Hematopoietic multipotent progenitor cell treated with erythropoietin and hydrocortisone succinate and interleukin-3 and kit ligand, for 8 days (in vitro differentiated cells): ENCODE measurements at places on chromosomes 16 and 17.

- DNase-seq: peak; percentile 46
These were observed 41.4 kb upstream of the MMP2 start for GRCh38 chr16:55437625-55438024.

GRCh38 chr16:29825145-29826044 lies 5.1 kb downstream of the MVP start:
- no peak for DNase-seq

GRCh38 chr17:42283241-42284023 lies 4.9 kb upstream of the STAT5A start:
- DNase-seq: no peak

GRCh38 chr17:38943607-38944006 lies 18.2 kb downstream of the LASP1NB start:
- DNase-seq: no peak

DNA sequence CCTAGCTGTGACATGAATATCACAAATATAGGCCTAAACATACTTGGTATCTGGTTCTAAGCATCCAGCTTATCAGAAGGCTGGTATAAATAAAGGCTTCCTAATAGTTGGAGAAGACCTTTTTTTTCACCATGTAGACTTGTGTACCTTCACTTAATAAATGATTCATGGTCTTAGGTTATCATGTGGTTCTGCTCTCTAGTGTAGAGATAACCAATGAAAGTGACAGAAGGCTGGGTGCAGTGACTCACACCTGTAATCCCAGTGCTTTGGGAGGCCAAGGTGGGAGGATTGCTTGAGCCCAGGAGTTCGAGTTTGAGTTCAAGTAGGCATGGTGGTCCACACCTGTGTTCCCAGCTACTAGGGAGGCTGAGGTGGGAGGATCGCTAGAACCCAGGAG lies 3.1 kb downstream of the DDX19A start:
- no peak for DNase-seq

DNA sequence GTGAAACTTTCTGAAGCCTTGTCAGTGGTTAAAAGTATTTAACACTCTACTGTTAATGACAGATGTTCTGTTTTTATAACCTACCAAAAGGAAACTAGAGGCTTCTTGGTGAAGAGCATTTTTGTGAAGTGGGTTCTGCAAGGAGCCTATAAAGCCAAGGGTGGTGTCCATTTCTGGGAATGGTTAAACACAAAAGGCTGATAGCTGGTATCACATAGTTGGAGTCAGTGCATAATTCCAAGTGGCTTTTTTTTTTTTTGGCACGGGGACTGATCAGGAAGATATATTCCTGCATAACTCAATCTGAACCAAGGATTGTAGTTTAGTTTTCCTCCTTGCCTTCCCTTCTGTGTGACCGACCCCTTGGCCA lies 27.6 kb upstream of the KPNB1 start:
- no peak for DNase-seq

GRCh38 chr17:81403671-81404534 lies 8.6 kb downstream of the BAHCC1 start:
- DNase-seq: no peak

- DNase-seq: no peak
These were observed 33.0 kb downstream of the DCAKD start for GRCh38 chr17:45018514-45018847.

DNA sequence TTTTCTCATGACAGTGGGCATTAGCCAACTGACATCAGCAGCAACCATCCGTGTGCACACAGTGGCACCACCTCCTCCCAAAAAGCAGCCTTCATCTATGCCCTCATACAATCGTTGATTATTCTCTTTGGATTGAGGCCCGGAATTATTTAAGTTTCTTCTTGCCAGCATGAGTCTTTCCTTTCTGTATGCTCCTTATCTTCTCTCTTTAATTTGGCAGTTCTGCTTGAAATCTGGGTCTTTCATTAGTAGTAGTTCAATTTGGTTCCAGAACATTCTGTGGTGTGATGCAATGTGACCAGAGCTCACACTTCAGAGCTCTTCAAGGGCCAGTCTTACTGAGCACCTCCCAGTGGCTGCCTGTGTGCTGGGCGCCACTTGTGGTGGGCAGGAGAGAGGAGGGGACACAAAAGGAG lies 52.2 kb upstream of the STH start:
- no peak for DNase-seq

GRCh38 chr17:49266233-49266632 lies 35.6 kb upstream of the PHOSPHO1 start:
- DNase-seq: no peak

DNA sequence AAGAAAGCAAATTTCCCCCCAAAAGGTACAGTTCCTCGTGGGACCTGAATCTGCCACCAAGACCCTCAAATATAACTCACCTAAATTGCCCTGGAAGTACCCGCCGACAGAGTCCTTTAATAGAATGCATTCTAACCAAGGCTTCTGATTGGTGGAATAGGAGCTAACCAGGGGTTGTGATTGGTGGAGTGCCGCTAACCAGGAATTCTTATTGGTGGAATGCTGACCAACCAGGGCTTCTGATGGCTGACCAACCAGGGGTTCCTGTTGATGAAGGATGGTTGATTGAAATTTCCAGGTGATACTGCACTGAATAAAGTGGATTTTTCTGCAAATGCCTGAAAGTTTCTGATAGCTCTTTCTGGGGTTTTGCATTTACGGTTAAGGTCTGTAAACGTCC lies 6.5 kb downstream of the TFAP4 start:
- peak; percentile 54 for DNase-seq

GRCh38 chr16:65689726-65690125 lies 567.9 kb upstream of the CDH11 start:
- no peak for DNase-seq

GRCh38 chr17:38511150-38512108 lies 83.2 kb downstream of the ARHGAP23 start:
- DNase-seq: no peak

DNA sequence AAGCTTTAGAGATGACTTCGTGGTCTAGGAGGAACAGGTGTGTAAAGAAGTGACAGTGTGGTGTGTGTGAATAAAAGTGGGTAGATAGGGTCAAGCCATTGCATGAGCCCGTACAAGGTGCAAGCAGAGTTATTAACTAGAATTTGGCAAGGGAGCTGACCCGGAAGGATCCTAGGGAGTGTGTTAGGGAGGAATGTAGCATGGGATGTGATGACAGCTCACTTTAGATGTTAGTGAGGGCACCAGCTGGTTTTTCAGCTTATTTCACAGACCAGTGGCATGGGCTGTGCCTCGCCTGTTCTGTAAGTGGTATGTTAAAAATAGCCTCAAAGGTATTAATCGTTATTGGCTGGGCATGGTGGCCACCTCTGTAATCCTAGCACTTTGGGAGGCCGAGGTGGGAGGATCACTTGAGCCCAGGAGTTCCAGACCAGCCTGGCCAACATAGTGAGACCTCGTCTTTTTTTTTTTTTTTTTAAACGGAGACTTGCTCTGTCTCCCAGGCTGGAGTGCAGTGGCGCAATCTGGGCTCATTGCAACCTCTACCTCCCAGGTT lies 8.3 kb downstream of the ANKRD40CL start:
- no peak for DNase-seq

DNA sequence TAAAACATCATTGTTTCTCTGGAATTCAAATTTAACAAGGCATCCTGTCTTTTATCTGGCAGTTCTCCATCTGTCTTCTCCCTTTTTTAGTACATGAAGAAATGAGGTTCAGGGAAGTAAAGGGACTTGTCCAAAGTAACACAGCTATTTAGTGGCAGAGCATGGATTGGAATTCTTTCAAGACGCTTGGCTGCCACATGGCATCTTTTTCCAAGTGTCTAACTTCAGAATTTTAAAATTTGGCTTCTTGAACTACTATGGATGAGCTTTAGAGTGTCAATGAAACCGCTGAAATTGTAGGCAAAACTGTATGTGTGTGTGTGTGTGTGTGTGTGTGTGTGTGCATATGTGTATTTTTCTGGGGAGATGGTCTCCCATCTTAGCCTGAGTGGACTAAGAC lies 5.2 kb upstream of the TMIGD1 start:
- no peak for DNase-seq

GRCh38 chr17:5282642-5283217 lies 646 bp downstream of the RABEP1 start:
- peak; percentile 44 for DNase-seq

DNA sequence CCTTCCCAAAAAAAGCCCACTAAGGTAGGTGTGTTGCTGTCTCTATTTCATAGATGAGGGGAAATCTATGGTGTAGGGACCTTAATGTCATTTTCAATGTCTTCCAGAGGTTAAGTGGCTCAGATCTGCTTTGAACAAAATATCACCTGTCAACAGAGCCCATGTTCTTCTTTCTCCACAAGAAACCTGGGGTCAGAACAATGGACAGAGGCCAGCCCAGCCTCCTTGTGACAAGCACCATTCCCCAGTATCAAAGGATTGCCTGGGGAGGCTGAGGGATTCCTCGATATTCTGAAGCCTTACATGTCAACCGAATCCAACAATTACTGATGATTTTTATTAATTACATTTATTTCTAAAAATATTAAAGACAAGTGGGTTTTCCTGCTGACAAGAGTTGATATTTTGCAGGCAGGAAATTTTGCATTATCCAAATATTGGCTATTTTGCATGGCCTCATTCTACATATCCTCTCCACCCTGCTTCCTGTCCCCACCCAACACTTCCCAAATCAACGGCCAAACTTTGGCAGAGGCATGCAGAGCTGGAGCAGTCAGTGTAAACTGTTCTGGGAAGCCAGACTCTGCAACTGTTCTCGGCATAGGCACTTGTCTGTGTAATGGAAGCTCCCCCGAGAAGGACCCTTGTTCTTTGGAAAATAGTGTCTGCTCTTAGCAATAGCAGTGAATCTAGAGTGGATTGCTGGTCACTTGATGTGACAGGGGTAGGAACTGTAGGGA lies 281.5 kb downstream of the HS3ST3A1 start:
- DNase-seq: no peak

- no peak for DNase-seq
These were observed at the start of gene PLLP for GRCh38 chr16:57284209-57284951. PLLP (minus strand) TSS chr16:57284672; CDS start chr16:57284540, 132 bp downstream.

- no peak for DNase-seq
These were observed 332.1 kb downstream of the C16orf95 start for GRCh38 chr16:86984991-86985647.

GRCh38 chr16:87586201-87586782 lies 16.0 kb upstream of the JPH3 start:
- DNase-seq: no peak

GRCh38 chr17:40071313-40072039 lies 8.7 kb downstream of the THRA start:
- peak; percentile 79 for DNase-seq

GRCh38 chr16:3479654-3480216 lies 15.6 kb downstream of the C16orf90 start:
- DNase-seq: no peak

- no peak for DNase-seq
These were observed 32.4 kb downstream of the WIPI1 start for GRCh38 chr17:68424861-68425260.

DNA sequence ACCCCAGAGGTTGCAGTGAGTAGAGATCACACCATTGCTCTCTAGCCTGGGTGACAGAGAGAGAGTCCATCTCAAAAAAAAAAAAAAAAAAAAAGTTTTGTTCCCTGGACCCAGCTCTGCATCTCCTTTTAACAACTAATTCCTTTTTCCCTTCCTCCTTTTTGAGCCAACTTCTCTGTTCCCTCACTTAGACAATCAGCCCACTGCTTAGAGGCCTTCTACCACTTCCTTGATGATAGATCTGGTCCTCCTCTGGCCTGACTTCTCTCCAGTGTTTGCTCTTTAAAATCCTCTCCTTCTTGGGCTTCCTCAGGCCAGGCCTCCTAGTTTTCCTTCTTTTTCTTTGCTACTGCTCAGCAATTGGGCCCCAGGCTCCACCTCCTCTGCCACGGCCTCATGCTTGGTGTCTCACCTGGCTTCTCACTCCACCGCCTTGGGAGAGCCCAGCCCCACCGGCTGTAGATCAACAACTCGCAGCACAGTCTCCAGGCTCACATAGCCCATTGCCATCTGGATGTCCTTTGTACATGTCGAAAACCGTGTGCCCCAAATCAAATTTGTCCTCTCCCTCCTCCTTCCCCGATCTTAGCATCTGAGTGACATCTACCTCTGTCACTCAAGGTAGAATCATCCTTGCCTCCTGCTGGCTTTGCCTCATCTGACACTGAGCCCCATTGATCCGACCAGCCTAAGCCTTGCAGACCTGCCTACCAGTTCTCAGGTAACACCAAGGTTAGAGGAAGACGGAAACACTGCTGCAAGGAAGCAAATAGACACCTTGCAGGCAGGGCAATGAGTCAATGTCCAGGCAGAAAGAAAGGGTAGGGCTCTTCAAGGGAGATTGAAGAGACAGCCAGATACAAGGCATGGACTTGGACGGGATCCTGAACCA lies 17.4 kb downstream of the ARHGAP27 start:
- no peak for DNase-seq

DNA sequence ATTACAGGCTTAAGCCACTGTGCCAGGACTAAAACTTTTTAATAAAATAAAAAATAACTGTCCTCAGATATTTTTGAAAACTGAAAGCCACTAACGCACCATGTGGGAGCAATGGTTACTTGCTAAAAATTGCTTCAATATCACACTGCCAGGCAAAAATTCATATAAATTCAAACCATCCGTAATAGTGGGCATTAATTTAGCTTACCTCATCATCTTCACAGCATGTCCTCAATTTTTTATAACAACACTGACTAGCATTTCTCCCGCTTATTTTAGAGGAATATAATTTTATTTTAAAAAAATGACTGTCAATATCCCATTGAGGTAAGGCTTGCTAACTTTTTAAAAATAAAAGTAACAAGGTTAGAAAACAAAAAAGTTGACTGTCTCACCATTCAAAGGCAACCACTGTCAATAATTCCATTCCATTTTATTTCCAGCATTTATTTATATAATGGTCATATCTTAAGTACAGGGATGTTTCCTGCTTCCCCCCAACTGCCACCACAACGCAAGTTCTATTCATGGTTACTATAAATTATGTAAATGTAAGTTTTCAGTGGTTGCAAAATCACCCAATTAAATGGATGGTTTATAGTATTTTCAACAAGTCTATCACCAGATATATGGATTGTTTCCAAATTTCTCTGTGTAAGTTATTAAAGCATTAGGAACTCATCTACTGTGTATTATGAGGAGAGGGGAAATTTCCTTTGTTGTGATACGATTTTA lies 25.4 kb downstream of the GSPT1 start:
- DNase-seq: no peak

- no peak for DNase-seq
These were observed 13.3 kb downstream of the TBKBP1 start for GRCh38 chr17:47707056-47707804.

DNA sequence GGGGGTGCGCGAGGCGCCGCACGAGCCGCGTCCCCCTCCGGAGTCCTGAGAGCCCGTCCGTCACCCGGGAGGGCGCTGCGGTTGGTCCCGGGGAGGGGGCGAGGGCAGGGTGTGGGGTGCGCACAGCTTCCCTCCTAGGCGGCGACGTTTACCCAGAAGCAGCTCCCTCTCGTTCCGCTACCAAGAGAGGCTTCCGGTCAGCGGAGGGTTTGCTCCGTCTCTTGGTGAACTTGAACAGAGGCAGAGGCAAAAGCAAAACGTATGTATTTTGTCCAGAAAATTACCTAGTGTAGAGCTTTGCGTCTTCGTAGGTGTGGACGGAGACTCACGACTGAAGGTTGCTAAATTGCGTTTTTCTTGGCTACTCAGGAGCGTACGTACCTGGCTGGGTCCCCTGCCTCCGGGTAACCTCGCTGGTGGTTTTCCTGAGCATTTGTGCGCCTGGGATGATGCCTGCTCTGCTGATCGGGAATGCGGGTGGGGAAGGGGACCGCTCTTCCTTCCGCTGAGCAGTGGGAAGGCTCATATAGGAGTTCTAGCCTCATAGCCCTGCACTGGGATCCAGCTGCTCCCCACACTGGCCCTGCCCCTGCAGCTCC lies 833 bp downstream of the WSCD1 start:
- DNase-seq: no peak
